ENCODE measurements at places on chromosomes 12 and 14. TPM values are rescaled to one million over a fixed set of nuclear protein-coding genes. Genes with fewer than 3 reads are reported as not detected.

Gene AKAP5
- 1.4 TPM for polyA plus RNA-seq

Gene ADAM20
- polyA plus RNA-seq = not detected

Gene NKX2-1
- polyA plus RNA-seq = not detected

Gene OTX2
- polyA plus RNA-seq = not detected

Gene RILPL2
- polyA plus RNA-seq = 19.4 TPM

Gene GPD1
- polyA plus RNA-seq = 24.8 TPM

All from aorta (tissue), 5 donors.